Central memory CD4-positive, alpha-beta T cell (primary cell): ENCODE measurements at places on chromosomes 1 and 21.
A peak's percentile ranks its signal among the peaks of the same experiment; 100 is the strongest.

DNA sequence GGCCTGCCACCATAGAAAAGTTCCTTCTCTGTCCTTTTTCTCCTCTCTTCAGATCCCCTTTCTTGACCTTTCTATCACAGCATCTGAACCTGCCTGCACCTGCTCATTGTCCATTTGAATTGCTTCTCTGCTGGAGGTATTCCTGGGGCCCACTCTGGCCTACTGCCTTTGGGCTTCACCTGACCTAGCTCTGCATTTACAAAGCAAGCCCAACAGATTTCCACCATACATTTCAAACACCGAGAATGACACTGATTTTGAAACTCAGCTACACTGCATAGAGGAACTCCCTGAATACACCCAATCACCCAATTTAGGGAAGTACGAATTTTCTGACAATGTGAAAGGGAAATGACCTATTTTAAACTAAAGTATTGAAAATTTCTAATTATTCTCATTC, 284.5 kb upstream of the USP25 start:
- DNase-seq: no peak

DNA sequence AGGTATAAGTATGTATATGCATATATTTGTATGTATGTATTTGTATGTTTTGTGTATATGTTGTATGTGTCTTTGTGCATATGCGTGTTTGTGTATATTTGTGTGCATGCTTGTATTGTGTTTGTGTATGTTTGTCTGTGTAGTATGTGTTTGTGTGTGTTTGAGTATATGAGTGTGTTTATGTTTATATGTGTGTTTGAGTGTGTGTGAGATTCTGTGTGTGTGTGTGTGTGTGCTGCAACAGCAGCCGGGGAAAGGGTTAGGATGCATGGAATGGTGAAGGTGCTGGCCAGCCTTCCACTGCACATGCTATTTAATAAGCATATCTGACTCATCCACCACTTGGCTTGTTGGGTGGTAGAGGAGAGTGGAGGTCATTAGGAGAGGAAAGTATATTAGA, 46.6 kb upstream of the RAB4A start:
- no peak for DNase-seq

- DNase-seq: no peak
These were observed 1.6 kb upstream of the FAM20B start for GRCh38 chr1:179023946-179024650.

DNA sequence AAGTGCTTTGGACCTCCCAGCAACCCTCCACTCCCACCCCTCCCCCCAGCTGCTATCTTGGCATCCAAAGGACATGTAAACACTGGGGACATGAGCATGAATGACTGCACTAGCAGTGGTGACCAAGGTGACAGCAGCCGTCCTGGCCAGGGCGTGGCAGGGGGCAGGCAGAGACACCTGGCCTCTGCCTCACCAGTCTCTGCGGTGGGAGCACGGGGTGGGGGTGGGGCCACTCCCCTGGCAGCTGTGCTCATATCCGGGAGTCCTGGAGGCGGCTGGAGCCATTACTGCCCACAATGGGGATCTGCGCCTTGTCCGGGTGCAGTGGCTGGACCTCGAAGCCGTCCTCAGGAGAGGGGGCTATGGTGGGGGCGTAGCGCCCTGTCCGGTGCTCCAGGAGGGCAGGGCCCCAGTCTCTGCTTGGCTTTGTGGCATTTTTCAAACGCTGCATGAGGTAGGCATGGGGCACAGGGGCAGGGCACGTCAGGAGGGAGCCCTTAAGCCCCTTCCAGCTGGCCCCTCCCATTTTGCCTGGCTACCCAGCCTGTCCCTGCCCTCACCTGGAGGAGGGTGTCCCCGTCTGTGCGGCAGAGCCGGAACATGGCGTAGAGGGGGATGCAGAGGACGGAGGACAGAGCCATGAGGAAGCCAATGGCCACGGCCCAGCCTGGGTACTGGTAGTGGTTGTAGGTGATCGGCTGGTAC, 6.0 kb downstream of the CCDC24 start:
- no peak for DNase-seq

- DNase-seq: no peak
These were observed 258.0 kb downstream of the LTN1 start for GRCh38 chr21:28734522-28735175.

DNA sequence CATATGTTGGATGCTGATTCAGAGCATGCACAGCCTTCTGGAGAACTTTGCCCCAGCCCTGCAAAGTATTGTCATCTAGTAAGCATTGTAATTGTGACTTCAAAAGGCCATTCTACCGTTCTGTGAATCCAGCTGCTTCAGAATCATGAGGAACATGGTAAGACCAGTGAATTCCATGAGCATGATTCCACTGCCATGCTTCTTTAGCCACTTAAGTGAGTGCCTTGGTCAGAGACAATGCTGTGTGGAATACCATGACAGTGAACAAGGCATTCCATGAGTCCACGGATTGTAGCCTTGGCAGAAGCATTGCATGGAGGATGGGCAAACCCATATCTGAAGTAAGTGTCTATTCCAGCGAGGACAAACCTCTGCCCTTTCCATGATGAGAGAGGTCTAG, 123.7 kb downstream of the S1PR1 start:
- DNase-seq: no peak

DNA sequence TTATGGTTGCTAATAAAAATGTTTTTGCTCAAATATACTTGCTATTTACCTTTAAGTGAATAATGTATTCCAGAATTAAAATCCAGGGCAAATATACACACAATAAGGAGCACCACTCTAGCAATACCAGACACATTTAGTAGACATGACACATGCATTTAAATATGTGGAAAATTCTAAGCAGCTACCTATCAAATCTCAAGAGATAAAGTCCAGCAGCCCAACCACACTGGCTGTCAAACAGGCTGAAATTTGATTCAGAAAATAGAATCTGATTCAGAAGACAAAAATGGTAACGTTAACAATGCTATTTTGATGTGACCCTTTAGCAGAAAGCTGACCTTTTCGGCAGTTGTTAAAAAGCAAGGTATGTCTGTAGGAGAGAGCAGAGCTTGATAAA, 42.3 kb downstream of the PLEKHO1 start:
- no peak for DNase-seq

- no peak for DNase-seq
These were observed 31.4 kb upstream of the TMEM222 start for GRCh38 chr1:27290581-27290980.

DNA sequence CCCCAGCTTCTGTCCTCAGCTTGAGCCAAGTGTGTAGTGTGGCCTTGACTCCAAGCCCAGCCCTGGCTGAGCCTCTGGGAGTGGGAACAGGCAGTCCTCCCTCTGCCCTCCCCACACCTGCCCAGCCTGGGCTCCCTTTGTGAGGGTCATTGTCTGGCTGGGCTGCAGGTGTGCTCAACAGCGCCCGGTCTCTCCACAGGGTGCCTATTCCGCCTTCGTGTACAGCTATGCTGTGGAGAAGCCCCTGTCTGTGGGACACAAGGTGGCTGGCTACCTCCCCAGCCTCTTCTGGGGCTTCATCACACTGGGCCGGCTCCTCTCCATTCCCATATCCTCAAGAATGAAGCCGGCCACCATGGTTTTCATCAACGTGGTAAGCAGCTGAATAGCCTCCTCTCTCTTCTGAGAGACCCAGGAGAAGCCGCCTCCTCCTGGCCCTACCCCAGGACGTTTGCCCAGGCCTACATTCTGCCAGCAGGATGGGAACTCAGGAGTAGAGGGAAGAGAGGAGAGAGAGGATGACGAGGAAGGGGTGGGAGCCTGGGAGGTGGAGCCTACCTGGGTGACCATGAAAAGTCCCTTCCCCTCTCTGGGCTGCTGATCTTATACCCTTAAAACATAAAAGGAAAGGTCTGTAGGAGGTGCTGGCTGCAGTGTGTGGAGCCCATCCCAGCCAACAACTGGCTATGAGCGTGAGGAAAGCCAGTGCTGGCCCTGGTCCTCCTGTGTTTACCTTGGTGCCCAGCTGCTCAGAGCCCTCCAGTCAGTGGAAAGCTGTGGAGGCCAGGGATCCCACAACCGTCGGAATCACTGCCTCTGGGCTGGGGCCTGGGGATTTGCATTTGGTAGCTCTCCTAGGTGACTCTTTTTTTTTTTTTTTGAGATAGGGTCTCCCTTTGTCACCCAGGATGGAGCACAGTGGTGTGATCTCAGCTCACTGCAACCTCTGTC, 45.7 kb downstream of the ELK4 start:
- DNase-seq: no peak

GRCh38 chr21:22076471-22076870, 1078.3 kb downstream of the NCAM2 start:
- no peak for DNase-seq

GRCh38 chr1:149885339-149886120, 13.8 kb upstream of the BOLA1 start:
- DNase-seq: peak; percentile 64

DNA sequence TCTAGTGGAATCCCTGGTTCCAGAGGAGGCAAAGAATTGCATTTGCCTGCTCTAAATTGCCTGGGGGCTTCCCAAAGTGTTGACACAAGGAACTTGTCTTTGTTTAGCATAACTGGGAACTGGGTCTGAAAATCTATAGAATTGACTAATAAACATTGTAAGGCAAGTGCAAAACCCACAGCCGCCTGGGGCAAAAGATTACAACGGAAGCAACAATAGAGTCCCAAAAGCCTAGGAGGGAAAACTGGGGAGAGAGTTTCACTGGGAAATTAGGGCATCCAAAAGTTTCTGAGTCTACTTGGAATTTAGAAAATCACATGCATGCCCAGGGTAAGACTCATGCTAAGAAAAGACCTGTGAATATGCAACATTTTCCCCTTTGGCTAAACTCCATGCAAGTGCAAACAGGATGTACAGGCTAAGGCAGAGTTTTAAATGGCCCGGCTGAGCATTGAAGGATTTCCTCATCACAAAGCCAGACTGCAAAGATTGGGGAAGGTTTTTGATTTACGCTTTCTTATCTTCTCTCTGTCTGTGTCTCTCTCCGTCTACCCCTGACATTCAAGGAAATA, 725.3 kb upstream of the NCAM2 start:
- no peak for DNase-seq

DNA sequence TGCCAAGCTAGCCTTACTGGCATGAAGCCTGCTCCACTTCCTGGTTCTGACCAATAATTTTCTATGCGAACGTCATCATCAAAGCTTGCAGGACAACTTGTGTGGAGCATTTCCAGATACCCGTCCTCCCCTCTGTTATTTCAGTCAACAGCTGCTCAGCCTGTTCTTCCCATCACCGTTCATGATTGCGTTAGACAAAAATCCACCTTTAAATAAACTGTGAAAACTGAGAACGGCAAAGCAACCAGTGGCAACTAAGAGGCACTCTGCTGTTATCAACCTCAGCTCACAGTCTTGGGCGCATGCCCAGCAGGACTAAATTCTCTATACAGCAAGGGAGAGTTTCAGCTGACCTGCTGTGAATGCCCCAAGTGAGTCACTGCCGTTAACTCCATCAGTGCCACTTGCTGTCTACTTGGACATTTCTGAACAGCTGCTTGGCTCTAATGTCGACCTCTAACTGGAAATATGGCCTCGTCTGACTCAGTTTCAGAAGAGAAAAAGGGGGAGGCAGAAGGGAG, 207.4 kb upstream of the RUNX1 start:
- no peak for DNase-seq

- DNase-seq: no peak
These were observed 269.0 kb downstream of the SEC16B start for GRCh38 chr1:177700856-177701255.

- no peak for DNase-seq
These were observed 570.1 kb upstream of the CXADR start for GRCh38 chr21:16942703-16943102.

DNA sequence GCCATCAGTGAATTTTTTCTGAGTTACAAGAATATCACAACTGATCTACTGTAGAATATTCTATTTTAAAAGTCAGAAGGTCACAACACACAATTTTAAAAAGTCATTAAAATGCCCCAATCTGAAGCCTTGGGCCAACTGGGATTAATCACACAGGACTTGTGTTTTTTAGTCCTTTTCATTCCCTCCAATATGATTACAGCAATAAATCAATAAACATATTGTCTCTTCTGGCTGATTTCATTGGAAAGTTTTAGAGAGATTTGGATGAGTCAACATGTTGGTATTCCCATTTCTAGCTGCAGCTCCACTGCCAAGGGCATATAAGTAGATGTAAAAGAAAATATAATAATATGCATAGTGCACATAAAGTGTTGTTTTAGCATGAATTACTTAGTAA, 85.8 kb downstream of the NIBAN1 start:
- no peak for DNase-seq

- no peak for DNase-seq
These were observed 16.1 kb downstream of the HMGCS2 start for GRCh38 chr1:119752592-119752991.

- DNase-seq: no peak
These were observed 137.3 kb downstream of the NAV1 start for GRCh38 chr1:201676197-201676596.

GRCh38 chr1:49059087-49059486, 282.4 kb upstream of the BEND5 start:
- DNase-seq: no peak

DNA sequence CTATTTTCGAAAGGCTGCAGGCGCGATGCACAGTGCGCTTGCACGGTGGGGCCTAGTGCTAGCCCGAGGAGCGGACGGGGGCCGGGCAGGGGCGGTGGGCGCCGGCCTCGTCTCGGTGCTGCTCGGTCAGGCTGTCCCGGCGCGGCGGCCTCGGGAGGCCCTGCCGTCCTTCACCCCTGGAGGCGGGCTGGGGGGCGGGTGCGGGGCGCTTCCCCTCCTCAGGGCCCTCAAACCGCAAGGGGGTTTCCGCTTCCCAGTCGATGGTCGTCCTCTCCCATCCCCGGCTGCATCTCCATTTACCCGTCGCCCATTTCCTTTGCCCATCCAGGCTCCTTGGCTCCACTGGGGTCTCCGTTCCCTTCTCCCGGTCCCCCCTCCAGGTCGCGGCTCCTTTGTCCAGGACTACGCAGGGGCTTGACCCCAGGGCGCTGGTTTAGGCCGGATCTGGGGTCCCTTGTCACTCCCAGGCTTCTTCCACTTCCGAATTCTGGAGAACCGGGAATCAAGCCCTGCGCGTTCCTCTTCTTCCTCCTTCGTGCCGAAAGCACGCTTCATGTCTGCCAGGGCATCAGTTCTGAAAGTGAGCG, 196.3 kb upstream of the LMO4 start:
- no peak for DNase-seq

DNA sequence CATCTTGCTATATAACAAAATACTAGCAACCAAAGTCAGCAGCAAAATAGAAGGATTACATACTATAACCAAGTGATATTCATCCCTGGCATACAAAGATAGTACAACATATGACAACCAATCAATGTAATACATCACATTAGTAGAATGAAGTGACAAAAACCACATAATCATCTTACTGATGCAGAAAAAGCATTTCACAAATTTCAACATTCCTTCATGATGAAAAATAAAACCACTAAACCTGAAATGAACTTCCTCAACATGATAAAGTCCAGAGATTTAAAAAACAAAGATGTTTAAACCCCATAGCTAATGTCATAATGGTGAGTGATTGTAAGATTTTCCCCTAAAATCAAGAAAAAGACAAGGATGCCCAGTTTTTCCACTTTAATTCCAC, 18.6 kb downstream of the RO60 start:
- no peak for DNase-seq

DNA sequence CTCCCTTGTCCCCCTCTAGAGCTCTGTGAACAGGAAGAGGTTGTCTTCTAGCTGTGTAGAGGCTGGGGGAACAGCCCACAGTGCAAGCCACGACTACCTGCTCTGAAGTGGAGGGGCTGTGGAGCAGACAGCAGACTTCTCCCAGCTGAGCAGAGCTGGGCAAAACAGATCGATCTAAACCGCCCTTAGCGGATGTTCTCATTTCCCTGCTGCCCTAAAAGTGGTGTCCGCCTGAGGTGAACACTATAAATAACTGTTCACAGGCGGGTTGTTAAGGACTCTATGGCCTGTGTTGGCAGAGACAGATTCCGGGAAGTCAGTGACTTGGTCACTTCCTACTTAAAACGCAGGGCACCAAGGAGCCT, 203.2 kb downstream of the RHOU start:
- no peak for DNase-seq

- DNase-seq: no peak
These were observed 51.9 kb upstream of the EDN2 start for GRCh38 chr1:41536361-41536802.
